ENCODE measurements at places on chromosomes 7 and 10.

- DNase-seq, result no peak
Observed at GRCh38 chr7:54921116-54921515, 97.7 kb upstream of the EGFR start.

DNA sequence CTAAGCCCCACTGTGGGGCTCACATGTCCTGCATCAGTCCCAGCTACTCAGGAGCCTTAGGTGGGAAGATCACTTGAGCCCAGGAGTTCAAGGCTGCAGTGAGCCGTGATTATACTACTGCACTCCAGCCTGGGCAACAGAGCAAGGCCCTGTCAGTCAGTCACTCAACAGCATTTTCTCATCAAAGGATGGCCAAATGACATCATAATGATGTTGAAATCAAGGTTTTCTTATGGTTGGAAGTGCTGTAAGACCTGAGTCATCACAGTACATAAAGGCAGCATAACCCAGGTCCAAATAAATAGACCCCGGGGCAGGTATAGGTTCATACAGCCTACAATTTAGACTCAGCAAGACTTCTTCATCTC lies 341.1 kb downstream of the PARD3 start:
- no peak for DNase-seq

DNA sequence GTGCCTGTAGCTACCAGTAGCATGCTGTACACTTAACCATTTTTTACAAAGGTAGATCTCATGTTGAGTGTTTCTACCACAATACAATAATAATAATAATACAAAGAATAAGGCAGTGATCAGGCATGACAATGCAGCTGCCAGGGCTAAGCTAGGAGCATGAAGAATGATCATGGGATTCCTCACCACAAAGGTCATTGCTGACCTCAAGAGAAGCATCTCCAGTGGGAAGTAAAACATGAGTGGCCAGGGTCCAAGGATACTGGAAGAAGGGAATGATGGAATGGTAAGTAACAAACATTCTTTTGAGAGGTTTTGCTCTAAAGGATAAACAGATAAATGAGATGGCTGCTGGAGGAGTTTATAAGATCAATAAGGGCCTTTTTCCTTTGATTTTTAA lies 591.1 kb downstream of the TNS3 start:
- no peak for DNase-seq

DNA sequence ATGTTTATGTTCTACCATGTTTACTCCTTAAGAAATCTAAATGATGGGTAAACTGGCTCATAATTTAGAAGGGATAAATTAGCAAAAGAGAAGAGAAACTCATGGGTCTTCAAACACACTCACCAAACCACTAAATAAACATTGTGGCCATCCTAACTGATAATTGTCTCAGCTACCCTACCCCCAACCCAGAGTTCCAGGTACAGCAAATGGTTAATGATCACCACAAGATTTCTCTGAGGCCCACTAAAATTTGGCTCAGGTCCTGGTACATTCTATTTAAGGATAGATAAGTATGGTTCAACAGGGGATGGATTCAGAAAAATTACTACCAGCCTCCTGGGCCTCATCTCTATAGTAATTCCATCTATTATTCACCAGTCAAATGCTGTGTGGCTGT lies 21.4 kb downstream of the SLC25A13 start:
- DNase-seq, result no peak

- no peak for DNase-seq
Observed at GRCh38 chr7:8639668-8640067, 206.3 kb downstream of the NXPH1 start.

GRCh38 chr10:117112220-117112619 lies 25.9 kb downstream of the VAX1 start:
- DNase-seq, result no peak

- DNase-seq, result no peak
Observed at GRCh38 chr10:104195706-104196105, 36.5 kb downstream of the CFAP43 start.

- no peak for DNase-seq
Observed at GRCh38 chr7:151832138-151832537, 44.8 kb downstream of the PRKAG2 start.

DNA sequence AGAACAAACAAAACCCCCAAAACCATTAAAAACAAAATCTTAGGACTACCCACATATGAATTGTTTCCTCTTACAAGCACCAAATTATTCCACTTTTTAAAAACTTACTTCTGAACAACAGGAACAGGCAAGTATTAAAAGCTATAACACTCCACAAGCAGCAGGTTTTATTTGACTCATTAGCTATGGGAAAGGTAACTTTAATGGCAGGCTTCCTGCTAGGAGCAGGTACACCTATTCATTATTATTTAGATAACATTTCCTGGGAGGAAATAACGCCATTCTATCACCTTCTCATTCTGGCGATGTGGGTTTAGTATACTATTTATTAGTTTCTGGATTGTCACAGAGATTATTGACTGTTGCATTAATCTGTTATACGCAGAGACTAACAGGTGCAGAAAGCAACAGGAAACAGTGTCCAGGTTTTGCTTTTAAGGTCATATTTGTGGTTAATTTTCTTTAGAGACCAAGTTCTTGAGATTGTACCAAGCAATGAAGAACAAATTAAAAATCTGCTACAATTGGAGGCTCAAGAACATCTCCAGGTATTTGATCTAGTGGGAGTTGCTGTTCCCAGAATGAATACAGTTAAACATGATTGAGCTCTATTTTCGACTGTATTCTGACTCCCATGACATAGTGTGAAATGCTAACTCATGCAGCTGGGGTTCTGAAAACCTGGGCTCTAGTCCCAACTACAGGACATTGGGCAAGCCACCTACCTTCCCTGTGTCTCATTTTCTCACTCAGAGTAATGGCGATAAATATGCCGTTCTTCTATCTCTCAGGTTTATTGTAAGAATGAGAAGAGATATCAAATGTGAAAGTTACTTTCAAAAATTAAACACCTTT lies 2.0 kb downstream of the CPA2 start:
- no peak for DNase-seq

DNA sequence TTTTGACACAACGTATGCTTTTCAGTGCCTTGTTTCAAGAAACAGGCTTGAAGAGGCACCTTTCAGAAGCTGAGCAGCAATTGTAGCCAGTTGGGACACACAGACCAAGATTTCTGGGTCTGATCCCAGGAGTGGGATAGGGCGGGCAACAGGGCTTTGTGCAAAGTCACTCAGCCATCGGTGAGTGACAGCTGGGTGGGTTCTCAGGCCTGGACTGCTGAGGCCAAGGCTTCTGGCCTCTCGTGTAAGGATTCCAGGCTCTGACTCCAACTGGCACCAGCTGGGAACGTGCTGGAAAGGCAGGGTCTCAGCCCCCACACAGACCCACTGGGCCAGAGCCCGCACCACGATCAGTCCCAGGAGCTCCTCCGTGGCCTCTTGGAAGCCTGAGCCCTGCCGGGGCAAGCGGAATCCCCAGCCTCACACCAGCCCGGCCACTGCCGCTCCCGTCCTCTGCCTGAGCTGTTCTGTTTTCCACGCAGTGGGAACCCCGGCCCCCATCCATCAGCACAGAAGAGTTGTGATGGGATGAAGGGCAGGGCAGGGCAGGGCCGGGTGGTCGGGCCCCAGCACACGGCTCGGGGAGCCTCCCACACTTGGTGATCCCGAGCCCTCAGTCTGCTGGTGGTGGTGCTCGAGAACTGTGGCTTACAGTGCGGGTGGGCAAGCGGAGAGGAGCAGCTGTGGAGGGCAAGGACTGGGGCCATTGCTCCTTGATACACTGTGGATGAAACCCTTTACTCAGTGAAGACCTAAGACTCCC lies 46.8 kb downstream of the VIPR2 start:
- no peak for DNase-seq

DNA sequence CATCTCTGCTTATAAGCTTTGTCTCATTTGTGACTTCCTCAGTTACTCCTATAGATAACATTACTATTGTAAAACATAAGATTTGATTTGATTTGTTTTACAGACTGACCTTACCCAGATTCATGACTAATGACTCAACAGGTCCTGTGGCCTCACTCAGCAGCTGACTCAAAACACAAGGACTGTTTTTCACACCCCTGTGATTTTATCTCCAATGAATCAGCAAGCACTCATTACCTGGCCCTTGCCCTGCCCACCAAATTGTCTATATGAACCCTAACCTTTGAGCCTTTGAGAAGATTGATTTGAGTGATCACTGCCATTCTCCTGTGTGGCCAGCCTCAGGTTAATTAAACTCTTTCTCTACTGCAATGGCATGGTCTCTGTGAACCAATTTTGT lies 1064.6 kb upstream of the LRRTM3 start:
- no peak for DNase-seq
